Naive thymus-derived CD8-positive, alpha-beta T cell (primary cell): ENCODE measurements at places on chromosomes 1 and 21.

DNA sequence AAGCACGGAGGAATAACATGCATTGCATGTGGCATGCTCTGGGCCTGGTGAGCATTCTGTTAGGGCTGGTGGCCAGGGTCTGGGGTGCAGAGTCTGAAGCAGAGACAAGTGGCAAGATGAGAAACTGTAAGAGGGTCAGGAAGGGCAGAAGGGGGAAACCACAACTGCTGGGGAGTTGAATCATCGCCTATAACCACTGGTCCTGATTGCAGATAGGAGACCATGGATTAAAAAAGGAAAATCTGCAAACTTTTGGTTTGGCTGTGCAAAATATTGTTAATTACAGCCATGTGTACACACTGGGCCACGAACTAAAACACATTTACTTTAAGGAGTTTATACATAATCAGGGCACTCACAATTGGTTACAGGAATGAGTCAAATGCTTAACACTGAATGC, 76.6 kb downstream of the TGFBR3 start:
- no peak for DNase-seq

DNA sequence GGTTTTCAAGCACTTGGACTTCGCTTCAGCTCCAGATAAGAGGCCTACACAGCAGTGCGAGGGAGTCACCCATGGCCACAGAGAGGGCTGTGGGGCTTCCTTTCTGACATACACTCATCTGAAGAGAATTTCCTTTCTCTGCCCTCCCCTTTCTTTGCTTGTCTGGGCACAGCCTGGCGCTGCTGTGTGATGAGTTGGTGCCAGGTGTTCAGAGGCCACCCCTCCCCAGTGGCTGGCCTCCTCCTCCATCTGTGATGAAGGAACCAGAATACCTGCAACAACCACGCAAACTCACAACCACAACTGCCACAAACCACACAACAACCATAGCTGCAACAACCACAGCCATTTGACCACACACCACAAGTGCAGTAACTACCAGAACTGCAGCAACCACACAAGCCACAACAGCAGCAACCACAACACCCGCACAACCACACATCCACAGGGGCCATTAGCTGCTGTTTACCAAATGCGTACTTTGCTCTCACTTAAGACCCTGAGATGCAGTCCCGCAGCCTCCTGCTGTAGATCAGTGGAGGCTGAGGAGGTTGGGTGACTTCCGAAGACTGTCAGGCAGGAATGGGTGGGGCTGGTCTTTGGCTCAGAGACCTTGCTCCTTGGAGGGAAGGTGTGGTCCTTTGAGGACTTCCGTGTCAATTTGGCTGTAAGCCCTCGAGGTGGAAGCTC, 71.1 kb downstream of the IER5 start:
- DNase-seq, result peak; percentile 66

- no peak for DNase-seq
Observed at GRCh38 chr1:202230939-202231645, 37.5 kb downstream of the LGR6 start.

GRCh38 chr1:25105836-25106235, 126.5 kb downstream of the SYF2 start:
- no peak for DNase-seq

DNA sequence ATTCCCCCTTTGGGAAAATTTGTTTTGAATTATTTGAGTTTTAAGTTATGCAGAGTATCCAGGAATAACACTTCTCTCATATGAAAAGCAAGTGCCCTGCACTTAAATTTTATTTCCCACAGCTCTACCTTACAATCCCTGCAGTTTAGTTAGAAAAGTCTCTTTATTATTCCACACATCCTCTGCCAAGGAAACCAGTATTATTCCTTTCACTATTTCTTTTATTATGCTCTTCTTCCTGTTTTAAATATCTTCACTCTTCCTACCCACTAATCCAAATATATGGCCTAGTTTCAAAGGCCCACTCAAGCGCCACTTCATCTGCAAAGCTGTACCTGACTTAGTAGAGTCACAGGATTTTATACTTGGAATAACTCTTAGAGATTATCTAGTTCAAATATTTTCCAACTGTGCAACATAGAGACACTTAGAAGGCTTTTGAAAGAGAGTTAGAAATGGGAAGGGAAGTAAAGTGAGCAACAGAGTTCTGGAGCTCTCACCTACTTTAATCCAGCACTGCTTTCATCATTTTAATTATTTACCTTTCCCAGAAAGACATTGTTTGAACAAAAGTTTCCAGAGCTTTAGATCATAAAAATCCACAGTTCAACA, 97.2 kb upstream of the LYPLAL1 start:
- DNase-seq, result no peak

DNA sequence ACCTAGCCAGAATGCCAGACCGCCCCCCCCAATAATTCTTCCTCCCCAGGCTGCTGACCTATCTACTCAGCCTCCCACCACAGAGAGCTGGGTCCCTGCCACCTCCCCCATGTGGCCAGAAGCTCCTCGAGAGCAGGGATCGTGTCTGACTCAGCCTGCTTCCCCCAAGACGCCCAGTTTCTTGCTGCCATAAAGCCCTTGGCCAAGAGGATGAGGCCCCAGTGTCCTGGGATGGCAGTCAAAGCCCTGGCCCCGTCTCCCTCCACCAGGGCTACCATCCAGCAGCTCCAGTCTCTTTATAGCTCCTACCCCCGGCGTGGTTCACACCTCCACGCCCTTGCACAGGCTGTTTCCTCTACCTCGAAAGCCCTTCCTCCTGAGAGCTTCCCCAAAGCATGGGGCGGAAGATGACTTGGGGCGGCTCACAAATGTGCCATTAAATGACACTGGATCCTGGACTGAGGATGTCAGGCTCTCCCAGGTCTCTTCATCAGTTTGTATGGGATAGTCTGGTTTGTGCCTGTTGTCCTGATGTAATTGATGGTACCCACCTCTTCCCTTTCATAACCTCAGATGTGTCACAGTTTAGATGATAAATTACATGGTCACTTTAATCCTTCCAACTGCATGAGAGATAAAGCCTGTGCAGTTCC, 13.2 kb downstream of the ADGRB2 start:
- peak; percentile 45 for DNase-seq

- no peak for DNase-seq
Observed at GRCh38 chr1:2050461-2050792, 216 bp downstream of the PRKCZ start.

- DNase-seq, result no peak
Observed at GRCh38 chr1:108097018-108097417, 103.1 kb downstream of the SLC25A24 start.

DNA sequence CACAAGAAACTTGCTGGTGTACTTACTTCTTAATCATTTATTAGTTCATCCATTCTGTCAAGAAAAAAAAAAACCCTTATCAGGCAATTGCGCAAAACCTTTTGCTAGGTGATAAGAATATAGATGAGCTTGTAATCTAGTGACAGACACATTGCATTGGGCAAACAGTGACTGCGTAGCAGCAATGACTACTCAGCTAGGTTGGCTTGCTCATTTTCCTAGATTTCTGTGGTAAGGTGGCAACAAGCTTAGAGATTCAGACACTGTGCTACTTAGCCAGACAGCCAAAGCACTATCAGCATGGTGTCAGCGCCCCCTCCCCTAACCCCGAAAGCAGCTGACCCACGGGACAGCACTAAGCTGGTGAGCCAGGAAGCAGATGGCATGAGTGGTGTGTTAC, 203.1 kb downstream of the BARHL2 start:
- DNase-seq, result no peak

DNA sequence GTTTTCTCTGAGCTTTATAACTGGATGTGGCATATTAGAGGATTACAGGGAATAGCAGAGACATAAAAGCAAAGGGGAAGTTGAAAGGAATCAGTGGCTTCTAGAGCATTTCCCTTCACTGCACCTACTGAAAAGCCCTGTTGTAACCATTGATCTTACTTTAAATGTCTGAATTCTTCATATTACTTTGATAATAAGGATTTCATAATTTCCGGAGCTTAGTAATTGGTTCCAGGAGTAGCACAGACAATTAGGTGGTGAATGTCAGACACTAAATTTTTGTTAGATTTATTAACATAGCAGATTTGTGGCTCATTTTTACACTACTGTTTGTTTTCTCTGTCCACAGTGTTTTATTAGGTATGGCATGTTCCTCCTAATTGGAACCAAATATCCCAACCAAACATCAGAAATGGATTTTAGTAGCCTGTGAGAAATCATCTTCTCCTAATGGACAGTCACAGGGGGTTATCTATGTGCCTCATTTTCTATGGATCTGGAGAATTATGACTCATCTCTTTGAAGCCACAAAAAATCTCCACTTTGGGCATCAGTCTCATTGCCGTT, 100.5 kb downstream of the GIPC2 start:
- DNase-seq, result no peak

GRCh38 chr1:226708342-226708780, 30.7 kb downstream of the ITPKB start:
- no peak for DNase-seq

GRCh38 chr1:98496256-98496995, 165.1 kb upstream of the SNX7 start:
- DNase-seq, result no peak

- no peak for DNase-seq
Observed at GRCh38 chr1:119366424-119366823, 2.2 kb upstream of the HAO2 start.

- DNase-seq, result no peak
Observed at GRCh38 chr1:238484121-238484520, 593.4 kb upstream of the ZP4 start.

GRCh38 chr21:15005391-15005790, 59.4 kb downstream of the NRIP1 start:
- DNase-seq, result peak; percentile 7

DNA sequence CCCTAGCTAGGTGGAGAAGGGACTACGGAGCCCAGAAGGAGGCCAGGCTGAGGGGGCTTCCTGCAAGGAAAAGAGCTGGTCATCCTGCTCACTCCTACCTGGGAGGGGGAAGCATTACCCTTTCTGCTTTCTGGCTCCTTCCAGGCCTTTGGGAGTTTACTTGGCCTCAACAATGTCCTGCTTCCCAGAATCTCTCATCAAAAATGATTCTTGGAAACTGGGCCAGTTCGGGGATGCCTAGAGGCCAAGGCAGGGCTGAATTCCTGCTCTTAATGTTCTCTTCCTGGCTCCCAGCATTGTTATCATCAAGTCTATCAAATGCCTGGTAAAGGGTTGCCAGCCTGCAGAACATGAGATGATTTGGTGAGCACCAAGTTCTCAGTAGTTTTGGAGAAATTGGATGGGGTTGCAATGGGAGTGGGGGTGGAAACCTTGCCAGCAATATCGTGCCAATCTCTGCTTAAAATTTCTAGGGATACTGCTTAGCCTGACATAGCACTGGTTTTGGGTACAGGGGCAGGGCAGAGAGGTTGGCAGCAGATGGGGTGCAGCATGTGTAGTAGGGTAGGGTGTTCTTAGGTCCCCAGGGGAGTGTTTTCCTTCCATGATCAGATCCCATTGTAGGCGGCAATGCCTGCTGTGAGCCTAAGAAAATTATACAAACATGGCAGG, 7.7 kb upstream of the PAFAH2 start:
- DNase-seq, result no peak

DNA sequence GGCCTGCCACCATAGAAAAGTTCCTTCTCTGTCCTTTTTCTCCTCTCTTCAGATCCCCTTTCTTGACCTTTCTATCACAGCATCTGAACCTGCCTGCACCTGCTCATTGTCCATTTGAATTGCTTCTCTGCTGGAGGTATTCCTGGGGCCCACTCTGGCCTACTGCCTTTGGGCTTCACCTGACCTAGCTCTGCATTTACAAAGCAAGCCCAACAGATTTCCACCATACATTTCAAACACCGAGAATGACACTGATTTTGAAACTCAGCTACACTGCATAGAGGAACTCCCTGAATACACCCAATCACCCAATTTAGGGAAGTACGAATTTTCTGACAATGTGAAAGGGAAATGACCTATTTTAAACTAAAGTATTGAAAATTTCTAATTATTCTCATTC, 284.5 kb upstream of the USP25 start:
- no peak for DNase-seq

DNA sequence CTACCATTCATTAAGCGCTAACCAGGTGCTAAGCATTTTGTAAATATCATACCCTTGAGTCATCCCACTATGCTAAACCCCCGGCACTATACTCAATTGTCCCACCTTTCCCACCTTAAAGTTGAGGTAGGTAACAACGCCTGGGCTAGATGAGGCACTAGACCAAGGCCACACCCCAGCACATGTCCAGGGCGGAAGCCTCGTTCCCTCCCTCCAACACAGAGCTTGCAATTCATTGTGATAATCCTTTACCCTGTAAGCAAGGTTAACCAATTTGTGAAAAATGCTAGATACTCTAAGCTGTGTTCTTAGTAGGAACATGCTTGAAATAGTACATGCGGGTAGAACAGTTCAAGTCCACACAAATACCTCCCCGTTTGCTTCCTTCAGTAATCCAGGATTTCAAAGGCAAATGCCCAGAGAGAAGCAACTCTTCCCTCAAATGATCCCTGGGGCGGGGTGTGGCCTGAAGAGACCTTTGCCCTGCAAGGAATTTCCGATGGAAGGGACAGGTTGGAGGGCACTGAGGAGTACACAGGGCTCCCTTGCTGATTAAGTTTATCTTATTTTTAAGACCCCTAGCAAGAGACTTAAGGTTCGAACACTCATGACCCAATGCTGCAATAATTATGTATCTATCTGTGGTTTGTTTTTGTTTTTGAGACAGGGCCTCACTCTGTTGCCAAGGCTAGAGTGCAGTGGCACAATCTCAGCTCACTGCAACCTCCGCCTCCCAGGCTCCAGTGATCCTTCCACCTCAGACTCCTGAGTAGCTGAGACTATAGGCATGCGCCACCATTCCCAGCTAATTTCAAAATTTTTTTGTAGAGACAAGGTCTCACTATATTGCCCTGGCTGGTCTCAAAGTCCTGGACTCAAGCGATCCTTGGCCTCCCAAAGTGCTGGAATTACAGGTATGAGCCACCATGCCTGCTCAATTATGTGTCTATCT, 2.6 kb downstream of the RSPH1 start:
- DNase-seq, result no peak

DNA sequence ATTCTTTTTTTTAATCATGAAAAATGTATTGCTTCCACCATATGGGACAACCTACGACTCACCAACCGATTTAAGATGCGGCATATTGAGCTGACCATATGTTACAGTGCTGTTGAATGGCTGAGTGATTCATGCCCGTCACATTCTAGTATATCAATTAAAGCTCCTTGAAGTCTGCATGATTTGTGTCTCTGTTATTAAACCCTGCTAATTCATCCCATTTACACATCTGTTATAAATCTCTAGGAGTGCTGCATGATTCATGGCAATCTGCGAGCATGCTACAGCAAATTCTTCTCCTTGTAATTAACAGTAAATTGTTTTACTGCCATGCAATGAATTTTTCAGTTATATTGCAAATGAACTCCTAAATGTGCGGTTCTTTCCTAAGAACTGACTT, 239.8 kb downstream of the USH2A start:
- no peak for DNase-seq

GRCh38 chr1:229040630-229041358, 230.1 kb upstream of the RAB4A start:
- no peak for DNase-seq

- no peak for DNase-seq
Observed at GRCh38 chr1:191575180-191575579, 583.1 kb upstream of the RGS18 start.

- peak; percentile 26 for DNase-seq
Observed at GRCh38 chr1:92482665-92483609, 3.8 kb downstream of the GFI1 start.
